ENCODE measurements at places on chromosomes 12 and 14. TPM values are rescaled to one million over a fixed set of nuclear protein-coding genes. Genes with fewer than 3 reads are reported as not detected.

- DNase-seq, result no peak
Measured at GRCh38 chr14:91291786-91292405, 47.4 kb upstream of the GPR68 start.

- DNase-seq, result no peak
Measured at GRCh38 chr14:102229739-102230092, 75.2 kb downstream of the MOK start.

GRCh38 chr14:104331871-104332605 lies 193.7 kb downstream of the KIF26A start:
- no peak for DNase-seq

- DNase-seq, result no peak
Measured at GRCh38 chr12:55037351-55037987, 17.7 kb downstream of the NEUROD4 start.

DNA sequence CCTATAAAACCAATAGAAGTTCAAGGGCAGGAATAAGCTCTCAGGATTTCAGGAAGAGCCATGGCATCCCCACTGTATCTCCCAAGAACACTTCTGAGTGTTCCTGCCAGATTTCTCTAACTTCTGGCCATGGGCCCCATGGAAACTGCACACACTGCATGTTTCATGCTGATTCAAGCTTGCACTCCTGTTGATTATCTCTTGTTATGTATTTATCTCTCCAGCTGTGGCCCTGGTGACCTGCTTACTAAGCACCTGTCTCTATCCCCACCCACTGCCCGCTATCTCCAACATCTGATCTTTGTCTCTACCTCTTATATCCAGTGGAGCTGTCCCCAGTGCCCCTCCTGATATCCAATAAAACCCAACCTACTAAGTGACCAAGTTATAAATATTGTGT lies 285.3 kb downstream of the PDZRN4 start:
- no peak for DNase-seq

- no peak for DNase-seq
Measured at GRCh38 chr12:108324351-108325017, 14.6 kb downstream of the CMKLR1 start.

The KRT78 gene
- not detected for total RNA-seq

DNA sequence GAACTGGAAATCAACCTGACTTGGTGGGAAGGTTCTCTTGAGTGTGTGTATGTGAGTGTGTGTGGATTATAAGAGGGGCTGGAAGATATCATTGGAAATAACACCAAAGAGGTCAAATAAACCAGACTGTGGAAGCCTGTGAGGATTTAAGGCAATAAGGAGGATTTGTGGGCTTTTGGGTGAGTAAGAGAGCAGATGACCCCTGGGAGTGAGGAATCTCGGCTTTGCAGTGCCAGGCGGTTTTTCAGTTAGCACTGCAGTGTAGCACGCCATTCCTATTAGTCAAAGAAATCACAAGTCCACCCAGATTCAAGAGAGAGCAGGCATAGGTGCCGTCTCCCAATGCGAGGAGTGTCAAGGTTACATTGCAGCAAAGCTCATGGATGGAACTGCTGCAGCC lies 63.3 kb downstream of the CALM1 start:
- DNase-seq, result no peak

DNA sequence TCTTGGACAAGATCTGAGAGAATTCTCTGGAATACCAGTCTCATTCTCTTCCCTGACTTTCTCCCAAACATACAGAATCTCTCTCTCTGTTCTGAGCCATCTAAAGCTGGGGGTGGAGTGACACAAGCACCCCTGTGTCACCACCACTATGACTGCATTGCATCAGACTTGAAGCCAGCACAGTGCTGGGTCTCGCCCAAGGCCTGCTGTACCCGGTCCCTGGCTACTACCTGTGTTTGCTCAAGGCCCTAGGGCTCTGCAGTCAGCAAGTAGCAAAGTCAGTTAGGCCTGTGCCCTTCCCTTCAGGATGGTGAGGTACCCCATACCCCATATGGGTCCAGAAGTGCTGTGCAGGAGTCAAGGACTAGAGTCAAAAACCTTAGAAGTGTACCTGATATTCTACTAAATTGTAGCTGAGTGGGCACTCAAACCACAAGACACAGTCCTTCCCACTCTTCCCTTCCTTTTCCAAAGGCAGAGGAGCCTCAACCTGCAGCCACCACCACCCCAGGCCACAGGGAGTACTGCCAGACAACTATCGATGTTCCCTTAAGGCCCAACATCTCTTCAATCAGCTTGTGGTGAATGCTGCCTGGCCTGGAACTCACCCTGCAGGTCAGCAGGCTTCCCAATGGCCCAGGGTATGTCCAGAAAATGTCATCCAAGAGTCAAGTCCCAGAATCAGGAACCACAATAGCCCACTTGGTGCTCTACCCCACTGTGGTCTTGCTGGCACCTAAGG lies 21.2 kb upstream of the RDH16 start:
- no peak for DNase-seq

The RNU4-1 gene
- 6,474 TPM for total RNA-seq

DNA sequence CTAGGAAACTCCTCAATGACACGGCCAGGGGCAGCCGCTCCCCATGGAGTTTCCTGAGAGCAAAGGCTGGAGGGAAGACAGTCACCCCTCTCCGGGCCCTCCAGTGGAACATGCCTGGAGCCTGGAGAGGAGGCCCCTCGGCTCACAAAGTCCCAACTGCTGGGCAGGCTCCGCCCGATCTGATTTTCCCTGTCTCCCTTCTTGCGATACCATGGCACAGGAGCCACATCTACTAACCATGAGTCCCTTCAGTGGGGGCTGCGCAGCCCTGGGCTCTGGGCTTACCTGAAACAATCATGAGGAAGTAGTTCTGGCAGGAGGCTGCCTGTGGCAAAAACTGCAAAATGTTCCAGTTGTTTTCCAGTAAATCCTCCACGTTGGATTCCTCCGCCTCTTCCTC lies 15.3 kb downstream of the P2RX2 start:
- DNase-seq, result no peak

DNA sequence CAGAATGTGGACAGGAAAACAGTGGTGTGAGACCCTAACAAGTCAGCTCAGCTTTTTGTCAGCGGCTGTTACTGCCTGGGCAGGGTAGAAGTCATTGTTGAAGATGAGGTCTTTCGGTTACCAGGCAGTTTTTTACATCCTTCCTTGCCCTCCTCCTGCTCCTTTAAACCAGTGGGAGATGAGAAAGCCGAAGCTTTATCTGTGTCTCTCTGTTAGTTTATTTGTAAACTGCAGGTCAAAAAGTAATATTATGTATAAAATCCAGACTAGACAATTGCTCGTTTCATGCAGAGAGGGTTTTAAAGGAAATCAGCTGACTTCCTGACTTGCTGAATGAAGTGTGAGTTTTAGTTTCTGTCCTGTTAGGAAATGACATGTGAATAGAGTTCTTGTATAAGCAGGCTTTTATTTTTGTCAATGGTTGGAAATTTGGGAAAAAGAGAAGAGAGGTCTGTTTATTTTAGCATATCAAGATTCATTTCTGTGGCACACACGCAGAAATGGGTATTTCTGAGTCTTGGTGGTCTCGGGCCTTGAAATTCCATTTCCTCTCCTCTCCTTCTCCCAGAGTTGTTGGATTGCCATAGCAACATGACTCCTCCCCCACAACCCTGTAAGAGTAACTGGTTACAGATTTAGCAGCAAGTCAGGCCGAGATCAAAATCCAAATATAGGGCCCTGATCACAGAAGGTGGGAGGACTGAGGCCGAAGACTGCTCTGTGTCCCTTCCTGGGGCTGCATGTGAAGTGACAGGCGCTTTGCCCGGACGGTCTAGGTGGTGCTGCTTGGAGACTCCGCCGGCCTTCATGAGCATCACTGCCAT lies 60.8 kb downstream of the SAMD4A start:
- DNase-seq, result no peak

DNA sequence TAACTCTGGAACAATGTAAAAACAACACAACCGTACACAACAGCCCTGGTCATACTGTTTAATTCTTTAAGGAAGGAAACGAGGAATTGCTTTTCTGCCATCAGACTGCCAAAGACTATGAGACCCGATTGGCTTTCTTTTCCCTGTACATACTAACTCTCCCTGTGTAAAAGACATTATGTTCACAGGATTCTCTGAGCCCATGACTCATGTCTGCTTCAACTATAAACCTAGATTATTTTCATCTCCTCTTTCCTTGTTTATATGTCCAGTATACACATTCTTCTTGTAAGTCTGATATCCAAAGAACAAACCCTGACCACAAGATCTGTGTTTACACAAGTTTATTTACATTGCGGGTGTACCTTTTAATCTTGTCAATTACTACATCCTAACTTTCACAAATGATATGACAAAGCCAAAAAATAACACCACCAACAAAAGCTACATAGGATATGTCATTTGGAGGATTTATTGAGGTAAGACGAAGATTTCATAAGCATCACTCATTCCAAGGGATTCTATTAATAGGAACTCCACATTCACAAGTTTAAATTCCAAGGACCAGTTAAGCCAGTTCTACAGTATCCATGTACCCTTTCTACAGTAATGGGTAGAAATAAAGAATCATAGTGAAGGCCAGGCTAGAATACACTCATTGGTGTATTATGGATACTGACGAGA lies 67.3 kb downstream of the STXBP6 start:
- no peak for DNase-seq

The ATL1 gene
- total RNA-seq, result 6.8 TPM

GRCh38 chr14:72591391-72591790 lies 302.5 kb downstream of the DPF3 start:
- DNase-seq, result no peak

The KLRG1 gene
- 8.0 TPM for total RNA-seq

The NGB gene
- not detected for total RNA-seq

The RAN gene
- total RNA-seq, result 803 TPM

DNA sequence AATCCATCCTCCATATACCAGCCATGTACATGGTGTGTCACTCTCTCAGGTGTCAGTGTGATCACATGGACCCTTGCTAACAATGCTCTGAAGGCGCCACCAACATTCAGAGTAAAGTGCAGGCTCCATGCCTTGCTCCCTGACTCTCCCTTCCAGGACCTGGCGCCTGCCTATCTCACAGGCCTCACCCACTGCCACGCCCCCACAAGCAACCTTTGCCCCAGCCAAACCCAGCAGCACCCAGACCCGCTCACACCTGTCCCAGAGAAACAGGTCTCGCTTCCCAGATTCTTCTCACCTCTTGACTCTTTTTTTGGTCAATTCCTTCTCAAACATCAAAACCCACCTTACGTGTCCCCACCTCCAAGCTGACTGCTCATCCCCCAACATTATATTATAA lies 52.3 kb downstream of the KCNK10 start:
- DNase-seq, result no peak

DNA sequence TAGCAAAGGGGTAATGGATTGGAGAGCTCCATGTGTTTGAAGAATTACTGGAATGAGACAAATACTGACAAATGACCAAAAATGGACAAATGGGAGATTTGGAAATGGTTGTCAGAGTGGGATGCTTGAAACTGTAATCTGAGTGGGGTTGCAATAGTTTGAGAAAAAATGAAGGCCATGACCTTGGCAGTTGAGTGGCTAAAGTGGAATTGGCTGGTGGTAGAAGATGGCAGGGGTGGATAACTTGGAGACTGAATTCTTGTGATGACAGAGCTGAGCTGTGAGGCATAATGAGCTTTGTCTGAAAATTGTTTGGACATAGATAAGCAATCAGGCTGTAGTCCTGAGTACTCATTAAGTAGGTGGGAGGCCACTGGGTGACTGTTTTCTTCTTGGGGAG lies 222.5 kb upstream of the PRICKLE1 start:
- DNase-seq, result no peak

GRCh38 chr14:35123388-35123703 lies 994 bp downstream of the PRORP start:
- DNase-seq, result no peak

DNA sequence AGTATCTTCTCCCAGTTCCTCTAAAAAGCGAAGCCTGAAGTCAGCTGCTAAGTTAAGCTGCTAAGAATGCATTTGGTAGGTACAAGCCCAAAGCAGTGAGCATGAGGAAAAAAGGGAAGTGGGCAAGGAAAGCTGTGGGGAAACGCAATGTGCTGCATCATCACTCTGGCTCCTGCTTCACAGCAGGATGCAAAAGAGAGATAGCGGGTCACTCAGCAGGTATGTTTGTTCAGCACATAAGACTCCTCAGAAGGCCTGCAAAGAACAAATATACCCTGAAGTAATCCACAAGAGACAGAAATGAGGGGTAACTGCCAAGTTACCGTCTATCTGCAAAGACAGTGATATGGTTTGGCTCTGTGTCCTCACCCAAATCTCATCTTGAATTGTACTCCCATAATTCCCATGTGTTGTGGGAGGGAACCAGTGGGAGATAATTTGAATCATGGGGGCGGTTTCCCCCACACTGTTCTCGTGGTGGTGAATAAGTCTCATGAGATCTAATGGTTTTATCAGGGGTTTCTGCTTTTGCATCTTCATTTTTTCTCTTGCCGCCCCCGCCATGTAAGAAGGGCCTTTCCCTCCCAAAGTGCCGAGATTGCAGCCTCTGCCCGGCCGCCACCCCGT lies 127.4 kb upstream of the EGLN3 start:
- DNase-seq, result no peak

GRCh38 chr12:88266806-88267360 lies 124.8 kb downstream of the TMTC3 start:
- no peak for DNase-seq

DNA sequence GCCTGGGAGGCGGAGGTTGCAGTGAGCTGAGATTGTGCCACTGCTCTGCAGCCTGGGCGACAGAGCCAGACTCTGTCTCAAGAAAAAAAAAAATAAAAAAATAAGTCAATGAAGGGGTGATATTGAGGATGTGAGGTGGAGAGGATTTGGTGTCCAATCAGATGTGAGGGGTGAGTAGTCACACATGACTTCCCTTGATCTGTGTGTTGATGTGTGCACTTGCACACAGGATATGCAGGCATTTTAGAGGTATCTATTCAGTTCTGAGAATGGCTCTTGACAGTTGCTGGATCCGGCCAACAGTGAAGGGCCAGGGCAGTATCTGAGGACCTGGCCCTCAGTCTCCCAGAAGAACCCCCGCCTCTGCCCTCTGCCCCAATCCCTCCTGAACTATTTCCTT lies 7.8 kb upstream of the SP7 start:
- no peak for DNase-seq

GRCh38 chr14:37172024-37172869 lies at the start of gene SLC25A21:
Gene SLC25A21 (minus strand): TSS chr14:37172606.
- peak; percentile 61 for DNase-seq

- no peak for DNase-seq
Measured at GRCh38 chr14:99586054-99586760, 17.8 kb downstream of the CCDC85C start.

- DNase-seq, result no peak
Measured at GRCh38 chr12:19643635-19644034, 204.3 kb downstream of the AEBP2 start.

The GPR68 gene
- 0.87 TPM for total RNA-seq

The ENDOU gene
- not detected for total RNA-seq

The HOXC5 gene
- total RNA-seq, result 2.7 TPM

The FAM186B gene
- 0.24 TPM for total RNA-seq

The KLRB1 gene
- total RNA-seq, result not detected

The IL22 gene
- not detected for total RNA-seq

- no peak for DNase-seq
Measured at GRCh38 chr14:57290751-57291150, 22.0 kb downstream of the AP5M1 start.

- DNase-seq, result no peak
Measured at GRCh38 chr12:132469423-132469822, 20.5 kb upstream of the FBRSL1 start.

- DNase-seq, result no peak
Measured at GRCh38 chr14:21405097-21405496, 21.3 kb upstream of the SUPT16H start.

Measured in progenitor cell of endocrine pancreas (in vitro differentiated cells).